ENCODE measurements at places on chromosomes 16 and 17.

GRCh38 chr16:56726283-56726682 is 3.6 kb upstream of the NUP93 start:
- DNase-seq, result no peak

- DNase-seq, result no peak
Observed at GRCh38 chr16:79109771-79110170, 490.8 kb downstream of the MAF start.

GRCh38 chr17:64320613-64321553 is 57.8 kb upstream of the TEX2 start:
- DNase-seq, result no peak

DNA sequence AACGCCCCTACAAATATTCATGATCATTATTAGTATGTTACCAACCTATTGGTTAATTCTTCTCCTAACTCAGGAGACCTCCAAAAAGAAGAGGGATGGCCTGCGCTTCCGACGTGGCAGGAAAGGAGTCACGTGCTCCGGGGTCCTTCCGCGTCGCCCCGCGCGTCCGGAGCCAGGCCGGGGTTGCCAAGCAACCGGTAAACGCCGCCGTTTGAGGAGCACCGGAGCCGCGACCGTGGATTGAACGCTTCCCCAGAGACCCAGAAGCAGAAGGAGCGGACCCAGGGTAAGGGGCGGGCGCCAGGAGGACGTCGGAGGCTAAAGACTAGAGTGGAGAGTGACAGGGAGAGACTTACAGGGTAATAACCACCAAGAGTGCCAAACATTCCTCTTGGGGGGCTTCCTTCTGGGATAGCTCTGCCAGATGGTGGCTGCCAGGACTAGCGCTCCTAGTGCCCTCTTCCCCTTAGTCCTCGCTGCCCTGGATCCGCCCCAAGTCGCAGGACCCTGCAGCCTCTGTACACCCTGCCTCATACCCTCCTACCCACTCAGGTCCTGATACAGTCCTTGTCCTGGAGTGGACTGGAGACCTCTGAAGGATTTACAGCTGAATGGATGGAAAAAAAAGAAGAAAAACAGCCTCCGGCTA is at the start of gene DNAI2:
TSS of gene DNAI2 (plus strand) at position 175 of the 649 bp plus-strand sequence. CDS start 7,584 bp downstream, outside the sequence.
- DNase-seq, result no peak

- DNase-seq, result no peak
Observed at GRCh38 chr17:73478768-73479424, 165.3 kb downstream of the SDK2 start.

DNA sequence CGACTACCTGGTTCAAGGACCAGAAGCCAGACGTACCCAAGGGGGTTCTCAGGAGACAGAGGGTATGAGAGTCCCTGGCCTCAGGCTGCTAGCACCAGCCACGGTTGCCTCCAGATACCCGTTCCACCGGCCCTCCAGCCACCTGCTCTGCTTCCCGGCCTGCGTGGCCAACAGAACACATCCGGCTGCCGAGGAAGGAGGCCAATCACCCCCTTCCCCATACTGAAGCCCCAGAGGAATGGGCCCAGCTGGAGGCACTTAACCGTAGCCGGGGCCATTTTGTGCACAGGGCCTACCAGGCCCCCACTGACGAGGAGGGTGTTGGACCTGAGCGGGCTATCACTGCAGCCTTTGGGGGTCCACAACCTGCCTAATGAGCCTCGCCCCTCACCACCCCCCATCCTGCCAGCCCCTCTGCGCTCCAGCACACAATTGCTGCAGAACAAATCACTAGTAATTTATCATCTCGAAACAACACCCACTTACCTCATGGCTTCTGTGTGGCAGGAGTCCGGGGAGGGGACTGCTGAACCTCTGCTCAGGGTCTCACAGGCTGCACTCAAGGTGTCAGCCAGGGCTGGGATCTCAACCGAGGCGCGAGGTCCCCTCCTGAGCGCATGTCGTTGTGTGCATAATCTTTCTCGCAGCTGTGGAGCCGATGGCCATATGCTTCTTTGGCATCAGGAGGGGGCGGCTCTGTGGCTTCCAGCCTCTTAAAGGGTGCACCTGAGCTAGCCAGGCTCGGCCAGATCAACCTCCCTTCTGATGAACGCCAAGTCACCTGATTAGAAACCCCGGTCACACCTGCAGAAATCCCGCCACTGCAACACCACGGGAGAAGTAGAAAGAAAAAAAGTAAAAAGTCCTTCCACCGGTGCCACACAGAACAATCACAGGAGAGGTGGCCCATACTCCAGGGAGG is 10.1 kb upstream of the KREMEN2 start:
- no peak for DNase-seq

DNA sequence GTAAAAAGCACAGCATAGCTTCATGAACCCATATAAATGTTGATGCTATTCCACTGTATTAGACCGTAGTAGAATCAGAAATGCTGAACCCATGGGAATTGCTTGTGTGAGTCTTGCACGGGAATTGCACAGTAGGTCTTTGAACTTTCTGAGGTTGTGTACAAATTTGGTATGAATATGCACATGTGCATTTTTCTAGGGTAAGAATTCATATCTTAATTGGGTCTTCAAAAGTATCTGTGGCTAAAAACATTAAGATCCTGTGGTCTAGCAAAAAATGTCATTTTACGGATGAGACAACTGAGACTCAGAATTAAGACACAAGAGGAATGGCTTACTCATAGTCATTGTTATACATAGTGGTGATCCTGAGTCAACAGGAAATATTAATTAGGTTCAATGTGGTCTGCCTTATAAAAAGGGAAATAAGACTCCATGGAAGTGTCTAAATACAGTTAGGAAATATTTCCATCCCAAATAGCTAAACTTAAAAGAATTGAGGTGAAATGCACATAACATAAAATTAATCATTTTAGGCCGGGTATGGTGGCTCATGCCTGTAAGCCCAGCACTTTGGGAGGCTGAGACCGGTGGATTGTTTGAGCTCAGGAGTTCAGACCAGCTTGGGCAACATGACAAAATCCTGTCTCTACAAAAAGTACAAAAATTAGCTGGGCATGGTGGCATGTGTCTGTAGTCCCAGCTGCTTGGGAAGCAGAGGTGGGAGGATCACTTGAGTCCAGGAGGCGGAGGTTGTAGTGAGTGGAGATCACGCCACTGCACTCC is 22.8 kb downstream of the TAOK1 start:
- no peak for DNase-seq

DNA sequence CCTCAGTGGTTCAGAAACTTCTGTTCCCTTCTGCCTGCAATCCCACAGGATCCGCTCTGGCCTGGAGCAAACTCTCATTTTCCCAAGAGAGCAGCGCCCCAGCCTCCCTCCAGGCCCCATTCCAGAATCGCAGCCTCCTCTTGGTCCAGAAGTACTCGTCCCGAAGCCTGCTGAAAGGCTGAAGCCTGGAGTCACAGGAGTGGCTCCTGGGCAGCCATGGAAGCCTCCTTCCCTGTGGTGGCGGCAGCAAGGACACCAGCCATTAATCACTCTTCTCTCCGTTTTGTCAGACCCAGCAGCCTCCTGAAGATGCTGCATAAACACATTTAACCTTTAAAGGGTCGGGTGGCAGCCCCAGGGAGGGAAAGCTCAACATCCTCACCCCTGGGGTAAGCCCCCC is 66.9 kb upstream of the TNRC6C start:
- no peak for DNase-seq

DNA sequence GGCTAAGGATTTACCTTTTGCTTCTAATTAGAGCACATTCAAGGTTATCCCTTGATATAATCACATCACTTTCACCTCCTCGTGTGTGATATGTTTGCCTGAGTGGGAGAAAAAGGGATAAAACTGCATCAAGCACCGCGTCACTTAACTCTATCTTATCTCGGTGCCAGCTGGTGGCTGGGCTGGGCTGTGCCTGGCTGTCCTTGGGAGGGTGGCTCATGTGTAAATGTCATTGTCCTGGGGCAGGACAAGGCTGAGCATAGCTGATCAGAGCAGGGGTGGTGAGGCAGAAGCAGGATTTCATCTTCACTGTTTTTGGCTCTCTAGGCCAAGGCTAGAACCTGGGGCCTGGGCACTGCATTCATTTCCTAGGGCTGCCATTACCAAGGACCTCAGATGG is 105.3 kb downstream of the RAP1GAP2 start:
- no peak for DNase-seq

DNA sequence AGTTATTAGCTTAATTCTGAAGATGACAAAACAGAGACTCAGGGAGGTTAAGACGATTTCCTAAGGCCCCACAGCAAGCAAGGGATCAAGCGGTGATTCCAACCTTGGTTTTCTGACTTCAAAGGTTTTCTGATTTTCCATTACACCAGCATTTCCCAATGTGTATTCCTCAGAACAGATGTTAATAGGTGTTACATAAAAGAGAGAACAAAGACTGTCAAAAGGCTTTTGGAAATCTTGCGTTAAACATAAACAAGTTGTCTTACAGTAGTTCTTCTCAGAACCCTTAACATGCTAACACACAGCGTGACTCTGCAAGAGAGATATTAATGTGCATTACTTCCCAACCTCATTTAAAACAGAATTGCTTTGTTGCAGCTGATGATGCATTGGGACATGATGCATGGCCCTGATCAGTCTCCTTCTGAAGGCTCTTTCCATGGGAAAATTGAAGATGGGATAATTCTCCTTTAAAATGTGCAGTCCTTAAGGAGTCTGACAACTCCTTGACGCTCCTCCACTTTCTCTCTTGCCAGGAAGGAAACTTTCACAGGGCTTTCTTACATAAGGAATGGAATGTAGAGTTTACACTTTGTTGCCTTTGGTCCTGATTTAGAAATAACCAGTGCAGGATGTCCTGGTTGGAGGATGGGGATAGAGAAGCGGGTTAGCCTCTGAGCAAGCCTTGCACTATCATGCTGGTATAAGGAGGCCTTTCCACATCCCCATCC is 21.5 kb upstream of the MMD start:
- DNase-seq, result no peak

DNA sequence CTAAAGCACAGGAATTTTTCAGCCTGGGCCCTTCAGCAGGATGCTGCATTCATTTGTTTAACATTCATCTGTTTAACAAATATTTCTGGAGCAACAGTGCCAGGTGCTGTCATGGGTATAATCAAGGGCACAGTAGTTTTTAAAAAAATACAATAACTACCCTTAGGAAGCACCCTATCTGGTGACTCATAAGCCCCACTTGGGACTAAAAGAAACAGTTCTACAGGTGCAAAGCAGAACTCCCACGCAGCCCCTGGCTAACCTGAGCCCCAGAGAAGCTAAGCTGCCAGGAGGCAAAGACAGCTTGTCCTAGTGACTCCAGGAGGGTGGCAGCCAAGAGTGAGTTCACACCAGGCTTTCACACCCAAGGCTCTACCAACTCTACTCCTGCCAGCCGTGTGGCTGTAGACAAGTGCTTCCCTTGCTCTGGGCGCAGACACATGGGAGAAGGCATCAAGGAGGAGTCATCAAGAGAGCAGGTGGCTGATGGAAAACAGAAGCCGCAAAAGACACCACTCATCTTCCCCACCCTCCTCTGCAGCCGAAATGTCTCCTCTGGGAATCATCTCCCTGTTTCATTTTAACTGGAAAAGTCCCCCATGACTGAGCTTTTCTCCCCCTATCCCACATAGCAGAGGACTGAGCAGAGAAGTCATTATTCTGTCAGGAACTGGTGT is 14.4 kb downstream of the CUEDC1 start:
- no peak for DNase-seq

DNA sequence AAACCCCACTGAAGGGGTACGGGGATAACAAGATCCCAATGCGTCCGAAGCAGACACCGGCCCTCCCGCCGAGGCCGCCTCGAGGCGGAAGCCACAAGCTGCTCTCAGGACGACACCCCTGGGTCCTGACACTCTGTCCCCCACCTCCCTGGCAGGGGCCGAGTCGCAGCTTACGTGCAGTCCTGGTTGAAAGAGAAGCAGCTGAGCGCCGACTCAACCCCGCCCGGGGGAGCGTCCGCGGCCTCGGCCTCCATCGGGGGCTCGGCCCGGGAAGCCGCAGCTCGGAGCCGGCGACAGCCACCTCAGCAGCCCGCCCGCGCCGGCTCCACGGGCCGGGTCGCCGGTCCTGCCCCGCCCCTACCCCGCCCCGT is at the start of gene WIPI1:
TSS of gene WIPI1 (minus strand) at position 329 of the 371 bp plus-strand sequence. CDS start at position 254, 75 bp downstream.
- no peak for DNase-seq

GRCh38 chr17:1047879-1048470 is 51.0 kb downstream of the TIMM22 start:
- no peak for DNase-seq

DNA sequence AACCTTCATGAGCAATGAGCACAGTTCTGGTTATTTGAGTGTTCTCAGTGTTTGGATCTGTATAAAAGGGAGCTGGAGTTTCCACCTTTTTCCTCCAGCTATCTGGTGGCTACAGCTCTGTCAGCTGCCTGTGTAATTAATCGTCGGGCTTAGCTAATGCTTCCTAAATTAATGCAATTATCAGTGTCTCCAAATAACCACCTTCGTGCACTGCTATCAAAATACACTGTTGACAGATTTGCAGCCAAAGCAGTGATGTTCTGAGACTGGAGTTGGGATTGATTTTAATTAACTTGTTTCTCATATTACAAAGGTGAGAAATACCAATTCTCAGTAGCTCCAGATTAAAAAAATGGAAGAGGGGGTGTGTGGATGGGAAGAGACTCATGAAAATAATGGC is 325.8 kb downstream of the CBLN1 start:
- DNase-seq, result no peak

- no peak for DNase-seq
Observed at GRCh38 chr16:83541231-83541630, 266.5 kb upstream of the HSBP1 start.

- no peak for DNase-seq
Observed at GRCh38 chr17:2924211-2924610, 128.0 kb downstream of the RAP1GAP2 start.

- DNase-seq, result no peak
Observed at GRCh38 chr17:60827943-60828342, 150.3 kb downstream of the BCAS3 start.
